ENCODE measurements at places on chromosomes 3 and 15.

DNA sequence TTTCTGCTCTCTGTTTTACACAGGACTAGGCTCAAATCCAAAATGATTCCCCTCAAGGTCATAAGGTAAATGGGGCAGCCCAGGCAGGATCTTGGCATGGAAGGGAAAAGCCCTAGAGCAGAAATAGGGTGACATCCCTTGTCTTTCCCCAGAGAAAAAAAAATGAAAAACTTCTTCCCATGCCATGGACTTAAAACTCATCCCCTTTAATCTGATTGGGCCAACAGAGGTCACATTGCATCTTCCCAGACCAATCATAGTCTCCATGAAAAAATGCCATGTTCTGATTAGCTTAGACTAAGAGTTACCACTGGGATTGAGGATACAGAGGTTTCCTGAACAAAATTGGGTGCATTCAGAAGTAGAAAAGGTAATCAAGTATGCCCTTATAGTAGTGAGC lies 241.3 kb upstream of the LRTM1 start:
- DNase-seq = no peak

DNA sequence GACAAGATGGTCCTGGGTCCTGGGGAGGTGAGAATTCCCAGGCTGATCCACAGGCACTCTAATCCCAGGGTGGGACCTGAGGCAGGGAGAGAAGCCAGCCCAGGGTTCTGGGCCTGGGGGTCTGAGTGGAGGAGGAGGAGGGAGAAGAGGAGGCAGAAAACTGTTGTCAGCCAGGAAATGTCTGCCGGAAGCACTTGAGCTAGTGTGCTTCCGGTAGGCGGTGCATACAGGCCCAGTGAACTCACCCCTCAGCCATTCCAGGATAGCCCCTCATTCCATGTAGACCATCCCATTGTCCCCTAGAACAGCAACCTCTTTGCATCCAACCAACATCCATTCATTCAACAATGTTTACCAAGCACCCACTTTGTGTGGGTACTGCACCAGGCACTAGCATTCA lies 47.9 kb upstream of the LCTL start:
- DNase-seq = no peak

DNA sequence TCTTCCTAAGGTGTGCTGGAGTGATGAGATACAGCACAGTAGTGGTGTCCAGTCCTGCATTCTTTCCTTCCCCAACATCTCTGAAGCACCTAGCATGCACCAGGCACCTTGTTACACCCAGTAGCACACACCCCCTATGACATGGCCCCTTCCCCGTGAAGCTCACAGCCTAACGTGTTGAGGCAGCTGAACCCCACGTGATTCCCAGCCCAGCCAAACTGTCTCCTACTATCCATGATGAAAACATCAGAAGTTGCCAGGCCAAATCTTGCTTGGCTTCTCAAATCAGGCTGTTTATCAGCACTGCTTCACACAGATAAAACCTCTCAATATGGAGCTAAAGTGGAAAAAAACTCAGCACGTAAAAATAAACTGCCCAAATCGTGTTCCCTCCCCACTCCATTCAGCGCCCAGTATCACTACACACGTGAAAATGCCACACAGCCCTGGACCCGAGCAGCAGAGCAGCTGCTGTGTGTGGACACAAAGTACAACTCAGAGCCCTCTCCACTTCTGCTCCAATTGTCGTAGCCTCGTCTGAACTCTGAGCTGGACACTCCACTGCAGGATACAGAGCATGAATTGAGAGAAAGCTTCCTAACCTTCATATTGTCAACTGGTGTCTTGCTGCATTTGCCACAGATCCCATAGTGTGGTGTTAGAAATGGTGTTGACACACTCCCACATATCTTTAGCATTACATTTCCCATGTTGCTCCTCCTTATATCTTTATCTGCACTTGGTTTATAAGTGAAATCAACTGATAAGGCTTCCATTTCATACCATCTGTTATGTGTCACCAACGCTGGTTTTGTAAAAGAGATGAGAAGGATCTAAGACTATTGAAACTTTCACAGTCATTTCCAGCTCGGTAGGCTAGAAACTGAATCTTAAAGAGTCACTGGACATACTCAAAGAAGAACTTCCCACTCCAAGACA lies 279.8 kb downstream of the RORA start:
- DNase-seq = no peak

- DNase-seq = no peak
Observed at GRCh38 chr3:28036599-28037575, 204.5 kb upstream of the CMC1 start.

GRCh38 chr3:79810581-79810980 lies 42.8 kb upstream of the ROBO1 start:
- DNase-seq = no peak

- no peak for DNase-seq
Observed at GRCh38 chr15:64305261-64305660, 50.7 kb downstream of the CSNK1G1 start.

GRCh38 chr3:175957427-175957826 lies 1098.3 kb downstream of the NAALADL2 start:
- no peak for DNase-seq

GRCh38 chr15:74240002-74240568 lies 4.0 kb downstream of the CCDC33 start:
- DNase-seq = peak; percentile 60

DNA sequence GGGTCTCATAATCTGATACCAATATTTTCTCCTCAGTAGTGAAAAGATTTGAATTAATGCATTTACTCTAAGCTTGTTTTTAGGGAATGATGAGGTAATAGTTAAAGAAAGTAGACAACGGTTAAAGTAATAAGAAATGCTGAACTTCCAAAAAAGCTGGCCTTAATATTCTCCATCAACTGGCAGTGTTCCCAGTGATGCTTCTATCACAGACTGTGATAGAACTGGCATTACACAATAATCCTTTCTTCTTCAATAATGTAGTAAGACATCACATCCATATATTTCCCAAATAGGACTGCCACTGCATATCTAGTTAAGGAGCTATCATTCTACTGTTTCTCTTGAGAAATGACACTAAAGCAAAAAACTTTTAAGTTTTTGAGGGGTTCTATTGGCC lies 188.7 kb downstream of the IL5RA start:
- DNase-seq = no peak

DNA sequence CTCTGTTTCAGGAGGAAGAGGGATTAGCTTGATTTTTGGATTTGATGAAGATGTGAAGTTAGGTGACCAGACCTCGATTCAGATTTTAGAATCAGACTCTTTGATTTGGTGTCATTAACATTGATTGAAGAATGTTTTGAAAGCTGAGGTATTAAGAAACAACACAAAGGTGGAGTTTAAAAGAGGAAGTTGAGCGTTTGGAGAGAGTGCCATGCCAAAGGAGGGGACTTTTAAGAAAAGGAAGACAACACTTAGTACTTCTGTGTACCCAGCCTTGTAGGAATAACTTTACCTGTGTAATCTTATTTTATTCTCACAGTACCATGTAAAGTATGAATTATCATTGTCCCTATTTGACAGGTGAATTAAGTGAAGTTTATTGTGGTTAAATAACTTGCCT lies 34.4 kb downstream of the PPARG start:
- no peak for DNase-seq

- DNase-seq = no peak
Observed at GRCh38 chr3:127097481-127097880, 95.5 kb upstream of the PRR23E start.

DNA sequence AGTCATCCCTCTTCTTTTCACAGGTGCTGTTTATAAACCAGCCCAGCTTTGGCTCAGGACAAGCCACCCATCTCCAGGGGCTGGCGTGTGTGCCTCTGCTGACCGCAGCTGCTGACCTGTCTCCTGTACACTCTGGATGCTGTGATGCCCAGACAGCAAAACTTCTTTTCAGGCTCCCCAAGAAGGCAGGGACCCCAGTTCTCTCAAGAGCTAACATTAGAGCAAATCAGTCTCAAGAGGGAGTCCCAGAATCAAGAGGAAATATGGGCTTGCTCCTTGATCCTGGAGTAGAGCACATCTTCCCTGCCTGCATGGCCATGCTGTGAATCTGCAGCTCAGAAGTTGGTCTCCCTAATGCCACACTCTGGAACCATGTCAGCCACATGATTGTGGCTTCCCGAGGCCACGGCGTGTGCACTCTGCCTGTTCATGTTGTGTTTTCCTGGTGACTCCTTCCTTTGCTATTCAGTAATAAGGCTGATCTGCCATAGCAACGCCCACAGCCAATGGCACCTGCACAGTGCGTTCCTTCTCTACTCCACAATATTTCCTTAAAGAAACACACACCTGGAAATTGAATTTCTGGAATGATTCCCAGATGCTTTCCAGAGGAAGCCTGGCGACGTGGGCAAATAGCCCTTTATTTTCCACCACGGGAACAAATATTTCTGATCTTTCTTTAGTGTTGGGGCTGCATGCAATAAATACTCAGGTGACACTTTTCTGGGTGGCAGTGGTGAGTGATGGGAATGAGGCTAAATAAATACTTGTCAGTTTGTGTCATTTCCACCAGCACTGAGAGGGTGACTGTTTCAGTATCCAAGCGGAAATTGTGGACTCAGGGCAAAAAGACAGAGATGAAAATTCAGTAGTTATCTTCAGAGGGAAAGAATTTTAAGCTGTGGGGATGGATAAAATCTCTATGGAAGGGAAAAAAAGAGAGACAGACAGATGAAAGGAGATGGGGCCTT lies 21.9 kb upstream of the THSD4 start:
- DNase-seq = no peak

- DNase-seq = no peak
Observed at GRCh38 chr15:100849021-100849854, 30.4 kb upstream of the ALDH1A3 start.

DNA sequence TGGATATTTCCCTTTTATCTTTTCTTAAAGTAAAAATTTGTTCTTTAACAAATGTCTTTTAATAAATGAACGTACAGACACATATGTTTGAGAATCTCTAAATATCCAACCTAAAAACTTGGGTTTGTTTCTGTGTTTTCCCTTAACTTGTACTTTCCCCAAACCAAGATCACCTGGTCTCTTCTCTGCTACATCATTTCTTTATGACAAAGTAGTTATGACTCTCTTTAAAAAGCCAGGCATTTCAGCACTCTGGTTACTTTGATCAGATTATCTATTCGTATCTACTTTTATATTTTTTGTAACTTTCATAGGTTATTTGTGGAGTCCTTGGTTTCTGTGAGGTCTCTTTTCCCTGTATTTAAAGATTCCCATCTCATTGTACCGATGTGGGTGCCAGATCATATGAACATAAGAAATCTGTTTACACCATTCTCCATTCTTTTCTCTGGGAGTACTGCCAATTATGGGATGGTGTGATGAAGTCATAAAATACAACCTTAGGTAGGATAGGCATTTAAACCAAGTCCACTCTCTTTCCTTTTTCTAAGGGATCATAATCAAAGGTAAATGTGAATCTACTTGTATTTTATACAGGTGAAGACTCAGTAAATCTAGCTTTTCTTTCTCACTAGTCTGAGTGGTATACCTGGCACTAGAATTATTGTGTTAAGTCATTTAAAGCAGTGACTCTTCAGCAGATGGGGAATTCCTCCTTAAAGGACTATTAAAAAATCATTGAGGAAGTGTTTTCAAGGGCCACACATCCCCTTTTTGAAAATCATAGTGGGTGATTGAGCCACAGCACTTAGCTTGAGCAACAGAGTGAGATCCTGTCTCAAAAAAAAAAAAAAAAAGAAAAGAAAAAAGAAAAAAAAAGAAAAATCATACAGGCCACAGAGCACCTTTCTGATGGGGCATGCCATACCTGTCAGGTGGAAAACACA lies 12.4 kb upstream of the NFKBIZ start:
- DNase-seq = no peak

DNA sequence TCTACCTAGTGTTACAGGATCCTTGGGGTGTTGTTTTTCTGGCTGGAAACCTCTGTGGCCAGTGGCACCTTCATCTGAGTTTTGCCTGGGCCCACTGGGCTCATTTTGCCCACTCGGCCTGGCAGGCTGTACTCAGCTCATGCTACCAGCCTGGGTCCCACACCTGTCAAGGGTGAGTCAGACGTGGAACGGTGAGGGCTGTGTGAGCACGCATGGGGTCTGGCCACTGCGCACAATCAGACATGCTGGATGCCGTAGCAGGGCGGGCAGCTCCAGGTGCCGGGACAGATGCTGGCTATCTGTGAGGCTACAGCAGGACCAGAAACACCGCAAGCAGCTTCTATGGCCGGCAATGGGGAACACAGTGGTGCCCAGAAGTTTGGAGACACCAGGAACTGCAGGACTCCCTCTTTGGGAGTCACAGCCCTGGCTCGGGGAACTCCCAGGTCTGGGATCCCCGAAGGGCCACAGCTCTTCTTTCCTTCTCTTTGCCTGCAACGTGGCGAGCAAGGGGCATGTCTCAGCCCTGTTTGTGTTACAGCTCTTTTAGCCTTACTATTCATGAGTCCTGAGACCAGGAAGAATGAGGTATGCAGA lies 35.9 kb upstream of the DNAJC13 start:
- DNase-seq = no peak

- DNase-seq = no peak
Observed at GRCh38 chr3:27610800-27611525, 111.2 kb downstream of the EOMES start.

DNA sequence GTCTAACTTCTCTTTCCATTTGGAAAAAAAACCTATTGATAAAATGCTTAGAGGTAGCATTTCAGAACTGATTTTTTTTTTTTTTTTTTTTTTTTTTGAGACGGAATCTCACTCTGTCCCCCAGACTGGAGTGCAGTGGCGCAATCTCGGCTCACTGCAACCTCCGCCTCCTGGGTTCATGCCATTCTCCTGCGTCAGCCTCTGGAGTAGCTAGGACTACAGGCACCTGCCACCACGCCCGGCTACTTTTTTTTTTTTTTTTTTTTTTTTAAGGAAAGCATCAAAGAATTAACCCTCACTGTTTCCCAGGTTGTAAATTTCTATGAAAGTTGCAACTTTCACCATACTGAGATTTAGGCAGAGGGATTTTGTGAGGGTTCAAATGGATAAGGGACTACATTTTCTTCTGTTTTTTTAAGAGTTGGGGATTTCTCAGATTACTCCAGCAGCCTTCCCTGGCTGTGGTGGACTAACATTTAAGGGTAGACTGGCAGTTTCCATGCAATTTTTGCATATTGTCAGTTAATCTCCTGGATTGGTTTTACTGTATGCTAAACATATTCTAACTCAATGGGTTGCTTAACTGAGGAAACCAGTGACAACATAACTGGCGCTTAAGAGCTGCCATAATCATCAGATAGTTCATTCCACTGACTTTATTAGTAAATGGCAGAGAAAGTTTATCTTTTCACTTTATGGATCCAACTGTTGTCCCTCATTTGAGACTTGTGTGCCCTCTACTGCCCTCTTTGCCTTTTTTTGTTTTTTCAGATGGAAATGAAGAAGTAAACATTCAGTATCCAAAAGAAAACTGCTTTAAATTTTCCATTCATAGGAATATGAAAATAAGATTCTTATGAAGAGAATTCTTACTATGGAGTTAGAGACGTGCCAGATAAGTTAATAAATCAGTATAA lies 93.7 kb downstream of the NPTN start:
- no peak for DNase-seq

- DNase-seq = no peak
Observed at GRCh38 chr3:170033489-170033888, 4.3 kb upstream of the GPR160 start.
